B cell (primary cell): ENCODE measurements at places on chromosomes 6 and 20.

DNA sequence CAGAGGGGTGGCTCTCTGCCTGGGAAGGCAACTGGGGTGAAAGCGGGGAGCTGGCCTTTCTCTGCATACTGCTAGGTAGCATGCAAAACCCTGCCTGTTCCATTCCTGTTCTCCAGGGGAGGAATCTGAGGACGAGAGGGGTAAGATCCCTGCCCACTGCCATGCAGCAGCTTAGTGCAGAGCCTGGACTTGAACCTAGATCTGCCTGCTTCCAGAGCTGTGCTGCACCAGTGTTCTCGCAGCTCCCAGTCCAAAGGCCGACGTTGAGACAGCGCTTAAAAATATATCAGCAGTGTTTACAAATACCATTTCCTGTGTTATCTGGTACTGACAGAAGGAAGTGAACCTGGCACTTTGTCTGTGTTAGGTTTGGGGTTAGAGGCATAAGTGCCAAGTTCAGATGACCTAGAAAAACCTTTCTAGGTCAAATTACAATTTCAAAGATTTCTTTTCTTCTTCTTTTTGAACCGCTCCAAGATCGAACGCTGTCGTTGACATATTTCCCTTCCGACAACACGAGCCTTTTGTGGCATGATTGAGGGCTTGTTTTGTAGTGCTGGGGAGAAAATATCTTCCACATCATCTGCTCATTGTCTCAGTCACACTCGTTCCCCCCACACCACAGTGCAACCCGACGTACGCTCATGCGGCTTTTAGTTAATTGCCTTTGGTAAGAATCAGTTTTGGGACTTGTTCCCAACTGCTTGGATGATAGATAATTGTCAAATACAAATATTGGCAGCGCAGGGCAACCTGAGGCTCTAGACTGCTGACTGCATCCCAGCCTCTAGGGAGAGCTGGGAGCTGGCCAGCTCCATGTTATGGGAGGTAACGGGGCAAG is 44.6 kb downstream of the TOX2 start:
- no peak for DNase-seq

GRCh38 chr20:15146948-15147347 is 809.5 kb upstream of the FLRT3 start:
- no peak for DNase-seq

- DNase-seq, result no peak
Observed at GRCh38 chr20:38917657-38918056, 8.6 kb upstream of the FAM83D start.

DNA sequence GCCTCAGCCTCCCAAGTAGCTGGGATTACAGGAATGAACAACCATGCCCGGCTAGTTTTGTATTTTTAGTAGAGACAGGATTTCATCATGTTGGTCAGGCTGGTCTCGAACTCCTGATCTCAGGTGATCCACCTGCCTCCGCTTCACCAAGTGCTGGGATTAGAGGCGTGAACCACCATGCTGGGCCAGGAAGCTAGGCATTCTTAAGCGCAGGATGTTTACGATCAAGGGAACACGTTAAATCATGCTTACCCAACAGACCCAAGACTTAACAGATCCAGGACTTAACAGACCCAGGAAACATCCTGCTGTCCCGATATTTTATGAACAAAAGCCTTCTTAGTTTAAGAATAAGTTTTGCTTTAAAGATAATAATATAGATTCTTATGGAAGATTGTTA is 9.1 kb downstream of the PTGIS start:
- no peak for DNase-seq

DNA sequence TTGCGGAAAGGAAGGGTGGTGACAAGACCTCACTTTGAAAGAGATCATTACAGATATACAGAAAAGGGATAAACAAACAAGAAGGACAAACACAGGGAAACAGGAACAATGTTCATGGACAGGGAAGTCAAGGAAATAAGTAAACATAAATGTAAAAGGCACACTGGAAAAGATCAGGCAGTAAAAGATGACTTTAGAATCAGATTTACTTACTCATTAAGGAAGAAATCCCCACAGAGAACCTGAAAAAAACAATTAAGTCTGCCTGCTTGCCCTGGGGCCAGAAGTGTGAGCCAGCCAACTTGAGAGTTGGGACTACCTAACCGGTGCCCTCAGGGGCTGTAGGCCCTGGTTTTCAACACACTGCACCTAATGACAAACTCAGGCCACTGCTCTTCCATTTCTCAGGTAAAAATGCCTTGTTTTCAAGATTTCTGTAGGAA is 1.7 kb downstream of the APMAP start:
- no peak for DNase-seq
